ENCODE measurements at places on chromosomes 11 and 22.

DNA sequence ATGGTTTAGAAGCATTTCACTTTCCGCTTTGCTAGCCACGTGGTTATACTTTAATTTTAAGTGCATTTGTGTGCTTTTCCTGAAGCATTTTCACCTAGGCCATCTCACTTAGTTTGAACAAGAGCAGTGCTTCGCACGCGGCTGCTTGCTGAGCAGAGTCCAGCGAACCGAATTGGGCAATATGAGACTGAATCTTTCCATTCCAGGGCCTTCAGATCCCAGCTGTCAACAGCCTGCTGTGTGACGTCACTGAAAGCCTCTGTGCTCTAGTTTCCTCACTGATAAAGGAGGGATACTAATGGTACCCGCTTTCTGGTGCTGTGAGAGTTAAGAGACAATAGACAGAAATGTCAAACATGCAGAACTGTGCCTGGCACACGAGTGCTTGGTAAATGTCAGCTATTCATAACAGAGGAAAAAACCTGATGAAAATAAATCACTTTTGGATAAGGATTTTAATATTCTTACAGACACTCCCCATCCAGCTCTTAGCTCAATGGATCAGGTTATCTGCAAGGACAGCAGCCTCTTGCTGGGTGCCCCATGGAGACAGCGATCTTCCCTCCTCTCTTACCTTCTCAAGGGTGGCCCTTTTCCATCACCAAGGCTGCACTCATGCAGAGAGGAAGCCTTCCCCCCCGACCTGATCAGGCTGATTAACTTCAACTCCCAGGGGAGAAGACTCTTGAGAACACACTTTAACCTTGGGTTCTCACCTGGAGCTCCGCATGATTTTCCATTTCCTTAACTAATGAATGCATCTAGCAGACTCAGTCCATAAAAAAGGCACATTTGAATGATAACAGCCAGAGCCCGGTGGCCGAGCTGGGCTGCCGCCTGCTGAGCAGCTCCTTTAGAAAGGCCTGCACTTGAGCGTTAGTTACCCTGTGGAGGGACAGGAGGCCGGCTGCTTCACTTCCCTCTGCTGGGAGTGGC lies 3.5 kb upstream of the GLB1L3 start:
- no peak for DNase-seq

DNA sequence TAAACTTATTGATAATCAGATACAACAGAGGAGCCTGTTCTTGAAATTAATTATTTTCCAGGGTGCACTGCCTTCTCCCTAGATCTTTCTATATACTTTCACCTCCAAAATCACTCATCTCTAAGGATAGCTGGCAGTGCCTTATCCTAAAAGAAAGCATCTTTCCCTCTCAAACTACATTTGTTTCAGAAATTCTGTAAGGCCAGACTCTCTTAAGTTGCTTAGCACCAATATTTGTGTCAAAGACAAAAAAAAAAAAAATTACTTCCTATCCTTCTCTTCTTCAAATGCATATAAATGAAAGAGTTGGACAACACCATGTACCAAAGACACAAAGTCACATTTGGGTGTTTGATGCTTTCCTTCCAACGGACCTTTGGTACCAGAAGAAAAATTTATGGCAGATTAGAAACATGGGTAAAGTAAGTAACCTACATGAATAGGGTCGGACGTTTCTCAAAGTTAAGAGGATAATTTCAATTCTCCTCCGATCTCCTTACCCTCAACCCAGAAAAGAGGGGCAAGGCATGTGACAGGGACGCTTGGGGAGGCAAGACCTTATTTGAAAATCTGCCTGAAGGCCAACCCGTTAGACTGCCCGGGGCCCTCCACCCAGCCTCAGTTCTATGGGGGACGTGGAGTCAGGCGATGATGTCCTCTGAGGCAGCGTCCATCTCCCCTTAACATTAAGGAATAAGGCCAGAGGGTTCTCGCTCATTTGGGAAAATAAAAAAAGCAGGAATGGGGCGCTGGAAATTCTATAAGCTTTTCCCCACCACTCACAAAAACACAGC lies 66.3 kb downstream of the ETS1 start:
- no peak for DNase-seq

- DNase-seq = no peak
Observed at GRCh38 chr11:40186437-40187263, 1272.8 kb downstream of the LRRC4C start.

- DNase-seq = no peak
Observed at GRCh38 chr11:97092823-97093222, 703.0 kb downstream of the JRKL start.

DNA sequence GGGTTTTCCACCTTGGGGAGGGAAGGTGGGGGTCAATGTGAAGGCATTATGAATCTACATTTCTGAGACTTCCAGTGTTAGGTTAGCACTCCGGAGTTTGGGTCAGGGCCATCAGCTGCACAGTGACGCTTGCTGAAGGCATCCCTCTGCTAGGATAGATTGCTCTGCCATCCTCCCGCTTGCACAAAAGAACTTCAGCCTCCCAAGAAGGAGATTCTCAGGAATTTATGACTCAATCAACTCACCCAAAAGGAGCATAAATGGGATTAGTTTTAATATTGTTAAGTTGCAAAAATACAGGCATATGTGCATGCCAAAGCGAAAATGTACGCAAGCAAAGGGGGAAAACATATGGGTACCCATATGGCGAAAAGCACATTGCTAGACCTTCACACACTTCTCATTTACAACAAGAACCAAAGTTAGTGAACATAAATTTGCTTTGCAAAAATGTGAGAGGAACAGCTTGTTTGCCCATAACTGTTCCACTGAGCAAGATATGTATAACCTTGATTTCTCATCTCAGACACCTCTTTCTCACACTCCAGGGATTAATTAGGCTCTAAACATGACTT lies 1013.0 kb downstream of the OPCML start:
- no peak for DNase-seq

- no peak for DNase-seq
Observed at GRCh38 chr11:86508604-86509587, 134.2 kb downstream of the CCDC81 start.
